ENCODE measurements at places on chromosomes 4 and X.
A peak's percentile ranks its signal among the peaks of the same experiment; 100 is the strongest.

- no peak for DNase-seq
These were observed 27.1 kb upstream of the ALB start for GRCh38 chr4:73376976-73377375.

DNA sequence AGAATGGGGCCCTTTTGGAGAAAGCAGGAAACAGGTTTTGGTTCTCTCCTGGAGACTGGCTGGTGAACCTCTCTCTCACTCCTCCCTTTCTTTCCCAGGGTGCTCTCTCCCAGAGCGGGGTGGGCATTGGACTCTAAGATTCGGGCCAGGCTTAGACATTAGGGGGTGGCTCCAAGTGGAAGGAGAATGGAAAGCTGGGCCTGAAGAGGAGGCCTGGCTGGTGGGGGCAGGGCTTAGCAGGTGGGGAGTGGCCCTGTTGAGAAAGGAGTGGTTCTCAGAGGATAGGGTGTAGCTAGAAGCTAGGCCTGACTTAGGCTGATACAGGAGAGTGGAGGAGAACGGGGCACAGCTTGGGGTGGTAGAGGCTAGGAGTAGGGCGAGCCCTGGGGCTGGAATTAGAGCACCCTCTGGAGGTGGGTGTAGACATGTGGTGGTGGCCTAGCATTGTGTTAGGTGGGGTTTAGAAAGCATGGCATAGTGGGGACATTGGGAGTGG is 5.7 kb downstream of the PLP2 start:
- no peak for DNase-seq

DNA sequence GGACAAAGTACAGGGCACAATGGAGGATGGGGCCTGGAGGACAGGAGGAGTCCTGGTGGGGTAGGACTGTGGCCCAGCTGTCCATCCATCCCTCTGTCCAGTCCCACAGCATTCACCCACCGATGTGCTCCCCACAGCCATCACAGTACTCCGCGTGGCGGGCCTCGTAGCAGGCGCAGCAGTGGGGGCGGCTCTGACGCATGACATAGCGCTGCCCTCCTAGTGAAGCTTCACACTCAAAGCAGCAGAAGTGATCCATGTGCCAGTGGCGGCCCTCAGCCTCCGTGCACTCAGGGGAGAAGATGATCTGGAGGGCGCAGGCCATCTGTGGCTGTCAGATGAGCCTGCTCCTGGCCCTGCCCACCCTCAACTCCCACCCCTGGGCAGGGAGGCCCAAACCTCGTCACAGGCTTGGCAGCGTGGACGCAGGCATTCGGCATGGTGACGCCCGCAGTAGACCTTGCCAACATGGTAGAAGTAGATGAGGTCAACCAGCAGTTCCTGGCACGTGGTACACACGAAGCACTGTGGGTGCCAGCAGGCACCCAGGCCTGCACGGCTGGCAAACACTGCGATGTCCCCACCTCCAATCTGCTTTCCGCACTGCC is 6.3 kb downstream of the PLP2 start:
- no peak for DNase-seq

DNA sequence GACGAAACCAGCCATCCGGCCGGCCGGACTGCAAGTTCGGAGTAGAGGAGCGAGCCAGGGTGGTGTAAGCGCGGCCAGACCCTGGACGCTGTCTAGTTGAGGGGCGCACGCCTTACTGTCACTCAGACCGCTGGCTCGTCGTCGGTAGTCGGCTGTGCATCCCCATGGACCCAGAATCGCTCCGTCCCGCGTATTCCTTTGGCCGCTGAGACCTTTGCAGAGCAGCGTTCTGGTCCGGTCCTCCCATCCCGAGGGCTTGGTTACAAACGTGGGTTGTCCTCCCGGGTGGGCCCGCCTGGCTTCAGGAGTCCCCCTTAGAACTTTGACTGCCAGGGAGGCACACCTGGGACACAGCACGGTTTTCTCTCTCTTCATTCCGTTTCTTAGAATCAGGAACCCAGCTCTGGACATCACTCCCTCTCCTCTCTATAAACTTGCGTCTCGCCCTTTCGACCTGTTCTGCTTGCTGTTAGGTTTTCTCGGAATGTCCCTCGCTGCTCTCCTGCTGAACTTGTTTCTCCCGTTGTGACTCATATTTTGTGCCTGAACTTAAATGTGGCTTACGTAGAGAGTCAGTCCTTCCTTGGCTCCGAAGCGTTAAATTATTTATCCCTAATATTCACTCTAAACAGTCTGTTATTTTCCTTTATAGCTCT is 672 bp downstream of the PGM2 start:
- peak; percentile 35 for DNase-seq

GRCh38 chrX:70096052-70096451 is 33.8 kb downstream of the OTUD6A start:
- DNase-seq, result peak; percentile 30

DNA sequence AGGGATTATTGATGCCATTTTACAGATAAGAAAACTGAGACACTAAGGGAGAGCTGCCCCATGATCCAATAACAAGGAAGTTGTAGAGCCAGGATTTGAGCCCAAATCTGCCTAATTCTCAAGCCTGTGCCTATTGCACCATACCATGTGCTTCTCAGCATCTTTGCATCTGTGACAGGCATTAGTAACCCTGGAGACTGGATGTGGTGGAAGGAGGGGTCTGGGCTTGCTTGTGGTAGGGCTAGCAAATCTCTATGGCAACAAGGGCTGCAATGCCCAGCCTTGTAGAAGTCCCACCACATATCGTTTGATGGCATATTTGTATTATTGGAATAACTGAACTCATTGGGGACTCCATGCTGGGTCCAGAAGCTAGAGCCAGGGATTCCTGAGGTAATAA is 58.1 kb downstream of the RTL5 start:
- no peak for DNase-seq

GRCh38 chrX:29231800-29232199 is 644.6 kb downstream of the IL1RAPL1 start:
- DNase-seq, result peak; percentile 2

DNA sequence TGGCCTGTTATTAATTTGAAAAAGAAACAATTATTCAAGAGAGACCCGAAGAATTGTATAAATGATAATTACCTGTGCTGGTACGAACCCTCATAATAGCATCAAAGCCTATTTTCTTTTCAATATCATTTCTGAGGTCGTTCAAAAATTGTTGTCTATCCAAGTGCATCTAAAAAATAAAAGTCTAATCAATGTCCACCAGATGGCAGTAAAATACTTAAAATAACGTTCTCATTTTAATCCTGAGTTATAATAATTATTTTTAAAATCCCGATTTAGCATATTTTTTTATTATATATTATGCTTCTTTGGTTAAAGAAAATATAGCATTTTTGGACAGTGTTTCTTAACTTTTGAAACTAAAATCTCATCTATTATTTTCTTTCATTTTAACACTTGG is 55.7 kb downstream of the METTL14 start:
- DNase-seq, result no peak

DNA sequence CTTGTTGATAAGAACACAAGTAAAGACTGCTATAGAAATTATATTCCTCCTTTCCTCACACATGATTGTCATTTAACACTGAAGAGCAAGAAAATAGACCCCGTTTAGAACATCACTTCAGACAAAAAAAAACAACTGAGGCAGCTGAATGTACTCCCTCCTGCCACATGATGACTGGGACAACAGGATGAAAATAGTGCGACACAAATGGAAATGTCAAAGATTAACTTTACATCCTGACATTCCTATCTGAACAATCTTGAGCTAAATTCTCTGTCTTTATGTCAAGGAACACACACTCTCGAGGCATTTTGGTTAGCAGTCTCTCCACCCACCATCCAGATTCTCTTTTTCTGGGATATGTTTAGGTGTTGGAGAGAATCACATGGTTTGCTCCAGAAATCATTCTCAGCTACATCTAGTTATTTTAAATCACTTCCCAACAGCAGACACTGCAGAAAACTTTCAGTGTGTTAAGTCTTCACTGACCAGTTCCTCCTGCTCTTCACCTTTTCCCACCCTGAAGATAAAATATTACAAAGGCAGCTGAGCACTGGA is 16.3 kb upstream of the KCNIP4 start:
- no peak for DNase-seq

- peak; percentile 12 for DNase-seq
These were observed 8.6 kb upstream of the ZXDA start for GRCh38 chrX:57918750-57919436.

DNA sequence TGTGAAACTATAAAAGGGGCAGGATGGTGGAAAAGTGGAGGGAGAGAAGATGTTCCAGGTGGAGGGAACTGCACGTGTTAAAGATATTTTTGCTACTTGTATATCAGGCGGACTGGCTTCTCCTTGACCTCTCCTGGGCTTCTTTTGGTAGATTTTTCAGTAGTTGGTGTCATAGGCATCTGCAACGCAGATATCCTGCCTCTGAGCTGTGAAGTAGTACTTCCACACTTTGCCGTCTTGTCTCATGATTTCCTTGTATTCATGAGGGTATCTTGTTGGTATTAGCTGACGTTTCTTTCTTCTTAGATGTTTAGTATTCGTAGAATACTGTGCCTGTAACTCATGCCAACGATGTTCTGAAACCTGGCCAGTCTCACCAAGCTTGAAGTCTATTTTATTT is 81.0 kb downstream of the WWC2 start:
- DNase-seq, result no peak

- DNase-seq, result no peak
These were observed 34.7 kb upstream of the ENPP6 start for GRCh38 chr4:184252136-184253071.

GRCh38 chrX:108122748-108123147 is 31.2 kb downstream of the ATG4A start:
- peak; percentile 20 for DNase-seq

DNA sequence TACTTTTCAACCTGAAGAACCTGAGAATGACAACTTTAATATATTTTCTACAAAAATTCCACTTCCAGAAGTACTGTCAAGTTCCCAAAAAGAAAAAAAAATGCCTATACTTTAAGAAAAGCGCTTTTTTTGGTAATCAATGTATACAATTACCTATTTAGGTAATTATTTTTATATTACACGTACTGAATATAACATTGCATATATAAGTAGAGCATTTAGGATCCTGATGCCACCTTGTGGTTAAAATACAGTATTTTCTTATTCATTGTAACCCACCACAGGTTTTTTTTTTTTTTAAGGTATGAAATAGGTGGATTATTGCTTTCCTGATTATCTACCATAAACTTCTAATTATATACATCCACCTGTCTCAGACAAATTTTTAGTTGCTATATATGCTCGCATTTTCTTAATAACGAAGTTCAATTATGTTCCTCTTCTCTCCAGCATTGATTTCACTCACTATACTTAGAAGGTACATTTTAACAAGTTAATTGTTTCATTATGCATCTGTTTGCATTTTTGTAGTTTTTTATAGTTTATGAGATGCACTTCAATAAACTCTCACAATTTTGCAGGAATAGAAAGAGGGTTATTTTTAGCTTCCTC is 5.2 kb downstream of the MAP9 start:
- no peak for DNase-seq

- DNase-seq, result no peak
These were observed 33.8 kb upstream of the ARMCX2 start for GRCh38 chrX:101693476-101693875.

- no peak for DNase-seq
These were observed 534.6 kb downstream of the PPARGC1A start for GRCh38 chr4:23355258-23355657.

DNA sequence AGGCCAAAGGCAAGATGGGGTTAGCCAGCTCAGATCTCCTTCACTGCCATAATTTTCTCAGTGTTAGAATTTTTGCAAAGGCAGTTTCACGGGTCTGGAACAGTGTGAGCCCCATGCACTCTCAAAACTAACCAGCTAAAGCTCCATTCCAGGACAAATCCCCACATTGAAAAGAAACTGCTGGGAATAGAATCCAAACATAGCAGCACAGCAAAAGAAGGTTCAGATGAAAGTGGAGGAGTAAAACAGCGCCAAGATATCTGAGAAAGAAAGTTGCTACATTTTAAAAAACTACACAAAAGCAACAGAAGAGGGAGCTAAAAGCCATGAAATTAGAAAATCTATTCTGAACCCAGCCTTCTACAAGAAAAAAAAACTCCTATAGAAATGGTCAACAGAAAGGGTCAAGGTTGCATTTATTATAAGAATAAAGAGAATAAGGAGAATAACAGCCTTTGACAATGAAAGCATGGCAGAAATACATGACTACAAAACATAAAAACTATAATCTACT is 39.6 kb upstream of the SLC7A3 start:
- peak; percentile 25 for DNase-seq

GRCh38 chrX:127085939-127086338 is 266.4 kb downstream of the PRR32 start:
- no peak for DNase-seq

- no peak for DNase-seq
These were observed 9.8 kb upstream of the CCNG2 start for GRCh38 chr4:77147079-77147782.

DNA sequence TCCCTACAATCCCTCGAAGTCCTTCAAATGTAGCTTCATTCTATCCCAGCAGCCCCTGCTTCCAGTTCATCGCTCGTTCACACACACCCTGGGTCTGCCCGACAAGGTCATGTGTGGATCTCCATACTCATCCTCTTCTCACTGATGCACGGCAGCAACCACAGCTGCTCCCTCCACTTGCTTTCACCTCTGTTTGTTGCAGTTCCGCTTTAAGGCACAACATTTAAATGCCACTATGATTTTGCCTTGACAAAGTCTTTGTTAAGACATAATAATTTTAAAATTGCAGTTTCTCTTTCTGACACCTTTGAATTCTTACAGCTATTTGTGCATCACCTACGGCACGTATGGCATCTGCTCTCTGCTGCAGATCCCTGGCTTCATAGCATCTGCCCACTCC is 1.8 kb downstream of the ODAPH start:
- DNase-seq, result no peak

- peak; percentile 82 for DNase-seq
These were observed 217.9 kb downstream of the CENPC start for GRCh38 chr4:67327245-67328017.

DNA sequence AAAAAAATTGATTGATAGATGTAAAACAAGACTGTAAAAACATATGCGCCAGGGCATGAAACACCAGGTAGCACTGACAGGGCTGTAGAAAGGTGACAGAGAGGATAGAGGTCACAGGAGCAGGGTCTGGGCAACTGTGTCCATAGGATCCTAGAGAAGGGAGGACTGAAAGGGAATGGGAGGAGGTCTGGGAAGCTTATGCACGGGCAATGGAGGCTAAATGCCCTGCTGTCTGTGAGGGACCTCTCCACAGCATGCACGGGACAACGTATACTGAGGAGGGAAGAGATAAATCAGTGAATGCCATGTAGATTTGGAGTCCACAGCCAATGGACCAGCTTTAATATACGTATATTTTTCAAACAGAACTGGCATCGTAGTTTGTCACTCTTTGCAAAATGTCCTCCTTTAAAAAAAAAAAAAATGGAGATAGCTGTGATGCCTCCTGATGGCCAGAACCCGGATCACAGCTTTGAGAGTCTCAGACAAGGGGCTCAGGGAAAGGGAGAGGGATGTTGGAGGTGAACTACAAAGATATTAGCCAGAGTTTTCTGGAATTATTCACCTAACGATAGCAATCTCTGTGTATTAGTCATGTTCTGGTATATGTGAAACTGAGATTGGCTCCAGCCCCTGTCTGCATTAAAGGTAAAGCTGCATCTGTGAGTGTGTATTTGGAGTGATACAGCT is 16.0 kb downstream of the RAB40A start:
- no peak for DNase-seq

GRCh38 chr4:1505511-1506460 is 99.5 kb upstream of the NKX1-1 start:
- no peak for DNase-seq

- no peak for DNase-seq
These were observed 223.4 kb downstream of the VEGFC start for GRCh38 chr4:176569301-176569700.

All from AG20443 (cell line).